ENCODE measurements at places on chromosomes 6 and 20.

- DNase-seq: no peak
Measured at GRCh38 chr6:116251568-116252384, 2.1 kb downstream of the TSPYL4 start.

- DNase-seq: no peak
Measured at GRCh38 chr6:4732691-4733315, 43.4 kb upstream of the CDYL start.

DNA sequence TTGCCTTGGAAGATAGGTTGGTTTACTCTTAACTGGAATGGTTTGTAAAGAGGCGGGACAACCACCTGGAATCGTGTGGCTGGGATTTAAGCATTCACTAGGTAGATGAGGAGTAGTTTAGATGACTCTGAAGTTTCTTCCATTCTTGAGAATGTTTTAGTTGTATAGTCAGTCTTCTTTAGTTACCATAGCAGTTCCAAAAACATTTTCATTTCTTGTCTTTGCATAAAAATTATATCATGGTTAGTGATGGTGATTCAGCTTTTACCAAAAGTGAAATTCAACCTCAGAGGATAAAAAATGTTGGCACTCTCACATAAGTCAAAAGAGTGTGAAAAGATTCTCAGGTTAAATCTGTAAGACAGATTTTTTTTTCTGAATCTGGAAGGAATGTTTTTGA lies 70.3 kb downstream of the SMAP1 start:
- no peak for DNase-seq

GRCh38 chr20:36573103-36573797 lies at the start of gene TGIF2:
TSS of gene TGIF2 (plus strand) at chr20:36573597. CDS start at chr20:36578775, 5,178 bp downstream.
- DNase-seq: peak; percentile 96

GRCh38 chr6:138004430-138005287 lies 102.6 kb downstream of the PERP start:
- DNase-seq: no peak

DNA sequence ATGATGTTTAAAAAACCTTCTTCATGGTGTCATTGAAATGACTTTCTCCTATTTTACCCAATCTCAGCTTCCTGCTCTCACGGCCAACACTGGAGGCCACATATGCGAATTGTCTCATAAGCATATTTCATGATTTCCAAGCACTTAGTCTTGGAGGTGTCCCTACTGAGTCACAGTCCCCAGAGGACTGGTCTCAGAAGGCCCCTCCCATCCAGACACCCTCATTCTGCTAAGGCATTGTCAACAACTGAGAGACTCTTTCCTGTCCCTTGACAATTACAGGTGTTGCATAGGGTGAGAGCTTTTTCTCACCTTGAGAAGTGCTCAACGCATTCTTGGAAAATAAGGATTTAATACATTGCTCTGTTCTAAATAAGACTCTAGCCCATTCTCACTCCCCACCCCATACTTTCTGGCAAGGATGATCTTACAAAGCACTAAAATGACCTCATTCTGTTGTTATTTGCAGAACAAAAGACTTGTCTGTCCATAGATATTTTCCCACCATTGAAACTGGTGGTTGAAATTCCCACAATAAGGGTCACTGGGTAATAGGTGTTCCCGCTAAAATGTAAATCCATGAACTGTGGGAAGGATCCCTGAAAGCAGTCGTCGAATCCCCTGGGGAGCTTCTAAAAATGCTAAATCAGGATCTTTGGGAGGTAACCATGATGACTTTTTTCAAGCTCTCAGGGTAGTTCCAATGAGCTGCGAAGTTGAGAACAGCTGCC lies 32.3 kb upstream of the SLC22A23 start:
- DNase-seq: no peak

DNA sequence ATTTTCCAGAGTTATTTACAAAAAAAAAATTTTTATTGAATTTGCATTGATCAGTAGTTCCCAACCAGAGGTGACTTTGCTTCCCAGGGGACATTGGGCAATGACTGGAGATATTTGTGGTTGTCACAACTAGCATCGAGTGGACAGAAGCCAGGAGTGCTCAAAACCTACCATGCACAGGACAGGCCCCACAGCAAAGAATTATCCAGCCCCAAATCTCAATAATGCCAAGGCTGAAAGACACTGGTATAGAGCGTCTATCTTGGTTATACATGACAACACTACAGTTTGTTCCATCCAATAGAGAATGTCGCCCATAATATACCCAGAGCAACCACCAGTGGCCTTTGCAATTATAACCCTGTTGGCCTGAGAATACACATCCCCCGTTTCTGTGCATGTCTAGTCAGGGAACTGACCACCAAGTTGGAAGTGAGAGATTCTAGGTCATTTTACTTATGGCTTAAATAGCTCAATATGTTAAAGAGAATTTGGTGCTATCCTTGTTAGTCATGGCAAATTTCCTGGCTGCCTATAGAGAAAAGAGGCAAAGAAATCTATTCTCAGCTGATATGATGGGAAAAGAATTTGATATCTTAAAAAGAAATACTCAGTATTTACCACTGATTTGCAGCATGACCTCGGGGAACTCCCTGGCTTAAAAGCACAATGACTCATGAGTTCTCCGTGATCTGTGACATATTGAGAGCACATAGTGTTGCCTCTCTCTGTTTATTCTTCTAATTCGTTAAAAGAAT lies 76.0 kb upstream of the ADTRP start:
- DNase-seq: no peak

DNA sequence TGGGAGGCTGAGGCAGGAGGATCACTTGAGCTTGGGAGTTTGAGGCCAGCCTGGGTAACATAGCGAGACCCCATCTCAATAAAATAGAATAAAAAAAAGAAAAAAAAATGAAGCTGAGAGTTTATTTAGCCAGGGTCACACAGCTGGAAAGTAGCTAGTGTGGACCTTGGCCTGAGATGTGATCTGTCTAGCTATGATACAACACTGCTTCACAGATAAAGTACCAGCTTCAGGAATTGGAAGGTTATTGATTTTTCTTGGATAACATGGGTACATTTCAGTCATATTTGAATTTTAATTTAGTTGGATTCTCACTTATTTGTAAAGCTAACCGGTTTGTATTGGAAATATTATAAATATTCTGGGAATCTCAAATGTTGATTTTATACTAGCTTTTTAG lies 5.1 kb downstream of the FARS2 start:
- DNase-seq: no peak

DNA sequence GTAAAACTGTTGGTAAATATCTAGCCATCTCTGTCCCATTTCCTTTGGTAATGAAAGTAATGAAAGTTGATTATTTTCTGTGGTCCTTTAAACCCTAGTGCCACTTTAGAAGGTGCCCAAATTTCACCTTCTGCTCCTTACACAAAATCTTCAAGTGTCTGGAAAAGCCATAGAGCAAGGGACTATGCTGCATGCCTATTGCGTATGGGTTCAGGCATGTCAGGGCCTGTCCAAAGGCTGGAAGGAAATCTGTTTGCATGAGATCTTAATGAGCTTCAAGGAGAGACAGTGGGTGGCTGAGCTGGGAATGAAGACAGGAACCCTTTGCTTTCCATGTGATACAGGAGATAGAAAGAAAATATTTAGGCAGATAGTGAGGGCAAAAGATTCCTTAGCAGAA lies 66.6 kb upstream of the CCN6 start:
- no peak for DNase-seq

DNA sequence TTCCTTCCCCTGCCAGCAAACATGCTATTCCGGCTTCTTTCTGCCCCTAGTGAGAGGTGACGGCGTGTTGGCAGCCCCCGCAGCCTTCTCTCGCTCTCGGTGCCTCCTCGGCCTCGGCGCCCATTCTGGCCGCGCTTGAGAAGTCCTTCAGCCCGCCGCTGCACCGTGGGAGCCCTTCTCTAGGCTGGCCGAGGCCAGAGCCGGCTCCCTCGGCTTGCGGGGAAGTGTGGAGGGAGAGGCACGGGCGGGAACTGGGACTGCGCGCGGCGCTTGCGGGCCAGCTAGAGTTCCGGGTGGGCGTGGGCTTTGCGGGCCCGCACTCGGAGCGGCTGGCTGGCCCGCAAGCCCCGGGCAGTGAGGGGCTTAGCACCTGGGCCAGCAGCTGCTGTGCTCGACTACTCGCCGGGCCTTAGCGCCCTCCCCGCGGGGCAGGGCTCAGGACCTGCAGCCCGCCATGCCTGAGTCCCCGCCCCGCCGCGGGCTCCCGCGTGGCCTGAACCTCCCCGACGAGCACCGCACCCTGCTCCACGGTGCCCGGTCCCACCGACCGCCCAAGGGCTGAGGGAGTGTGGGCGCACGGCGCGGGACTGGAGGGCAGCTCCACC lies 20.0 kb upstream of the PXDC1 start:
- DNase-seq: no peak

- no peak for DNase-seq
Measured at GRCh38 chr6:31081872-31082271, 30.5 kb downstream of the C6orf15 start.

GRCh38 chr6:11473008-11473740 lies 64.4 kb upstream of the TMEM170B start:
- DNase-seq: no peak

- peak; percentile 49 for DNase-seq
Measured at GRCh38 chr6:32668226-32668747, 1.8 kb upstream of the HLA-DQB1 start.

- DNase-seq: no peak
Measured at GRCh38 chr6:52077180-52077884, 10.1 kb downstream of the PKHD1 start.
